ENCODE measurements at places on chromosomes 11 and 22.

DNA sequence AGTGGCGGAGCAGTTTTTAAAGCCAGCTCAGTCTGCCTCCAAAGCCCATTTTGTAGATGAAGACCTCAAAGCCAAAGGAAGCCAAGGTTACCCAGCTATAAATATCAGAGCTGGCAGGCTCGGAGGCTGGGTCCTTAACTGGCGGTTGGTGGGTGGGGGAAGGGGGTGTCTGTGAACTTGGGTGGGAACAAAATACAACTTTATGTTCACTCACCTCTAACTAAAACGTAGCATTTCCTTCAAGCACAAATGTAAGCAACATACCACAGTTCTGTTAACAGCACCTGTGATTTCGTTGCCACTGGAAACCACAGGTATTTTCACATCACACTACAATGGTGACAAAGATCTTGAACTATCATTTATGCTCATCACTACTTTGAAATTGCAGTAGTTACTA is 99.7 kb upstream of the SYT13 start:
- no peak for ATAC-seq

- no peak for ATAC-seq
Observed at GRCh38 chr11:105881027-105881426, 141.0 kb downstream of the MSANTD4 start.

DNA sequence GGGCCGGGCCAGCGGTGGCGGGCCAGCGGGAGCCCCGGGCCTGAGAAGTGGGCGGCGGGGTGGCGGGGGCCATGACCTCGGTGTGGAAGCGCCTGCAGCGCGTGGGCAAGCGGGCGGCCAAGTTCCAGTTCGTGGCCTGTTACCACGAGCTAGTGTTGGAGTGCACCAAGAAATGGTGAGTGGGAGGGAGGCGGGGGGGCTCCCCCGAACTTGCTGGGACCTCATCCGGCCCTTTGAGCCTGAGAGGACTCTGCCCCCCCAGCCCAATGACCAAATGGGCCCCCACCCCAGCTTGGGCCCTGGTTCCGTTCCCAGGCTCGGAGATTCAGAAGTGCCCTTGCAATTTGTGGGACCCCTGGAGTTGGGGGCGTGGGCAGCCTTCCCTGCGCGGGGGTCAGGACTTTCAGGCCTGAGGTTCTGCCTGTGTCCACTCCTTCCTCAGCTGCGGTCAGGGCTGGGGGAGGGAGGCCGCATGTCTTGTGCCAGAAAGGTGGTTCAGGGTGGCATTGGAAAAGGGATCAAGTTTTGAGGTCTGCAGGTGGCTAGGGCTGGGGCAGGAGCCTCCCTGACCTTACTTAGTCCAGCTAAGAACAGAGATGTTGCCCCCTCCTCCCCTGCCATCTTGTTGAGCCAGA is 496 bp downstream of the EHBP1L1 start:
- ATAC-seq: no peak

- no peak for ATAC-seq
Observed at GRCh38 chr11:65341856-65342255, 8.2 kb downstream of the DPF2 start.

DNA sequence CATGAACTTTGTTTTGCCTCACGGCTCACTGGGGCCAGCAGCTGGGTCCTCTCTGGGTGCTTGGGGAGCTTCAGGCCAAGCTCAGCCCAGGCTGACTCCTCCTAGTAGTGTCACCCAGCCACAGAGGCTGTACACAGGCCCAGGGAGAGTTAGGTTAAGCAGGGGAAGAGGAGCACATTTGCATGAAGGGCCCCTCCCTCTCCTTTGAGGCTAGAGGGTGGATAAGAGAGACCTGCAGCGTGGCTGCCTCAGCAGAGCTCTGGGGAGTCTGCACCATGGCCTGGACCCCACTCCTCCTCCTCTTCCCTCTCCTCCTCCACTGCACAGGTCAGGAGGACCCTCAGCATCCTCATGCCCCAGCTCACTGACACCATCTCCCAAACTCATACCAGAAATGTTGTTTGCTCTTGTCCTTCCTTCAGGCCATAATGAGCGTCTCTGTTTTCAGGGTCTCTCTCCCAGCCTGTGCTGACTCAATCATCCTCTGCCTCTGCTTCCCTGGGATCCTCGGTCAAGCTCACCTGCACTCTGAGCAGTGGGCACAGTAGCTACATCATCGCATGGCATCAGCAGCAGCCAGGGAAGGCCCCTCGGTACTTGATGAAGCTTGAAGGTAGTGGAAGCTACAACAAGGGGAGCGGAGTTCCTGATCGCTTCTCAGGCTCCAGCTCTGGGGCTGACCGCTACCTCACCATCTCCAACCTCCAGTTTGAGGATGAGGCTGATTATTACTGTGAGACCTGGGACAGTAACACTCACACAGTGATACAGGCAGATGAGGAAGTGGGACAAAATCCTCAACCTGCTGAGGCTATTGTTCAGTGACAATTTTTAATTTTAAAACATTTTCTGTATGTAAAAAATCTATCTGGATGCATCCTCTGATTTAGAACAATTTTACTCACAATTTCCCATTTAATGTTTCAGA is 82.4 kb upstream of the VPREB1 start:
- peak; percentile 65 for ATAC-seq

- ATAC-seq: no peak
Observed at GRCh38 chr11:13009476-13009920, 382 bp downstream of the RASSF10 start.

DNA sequence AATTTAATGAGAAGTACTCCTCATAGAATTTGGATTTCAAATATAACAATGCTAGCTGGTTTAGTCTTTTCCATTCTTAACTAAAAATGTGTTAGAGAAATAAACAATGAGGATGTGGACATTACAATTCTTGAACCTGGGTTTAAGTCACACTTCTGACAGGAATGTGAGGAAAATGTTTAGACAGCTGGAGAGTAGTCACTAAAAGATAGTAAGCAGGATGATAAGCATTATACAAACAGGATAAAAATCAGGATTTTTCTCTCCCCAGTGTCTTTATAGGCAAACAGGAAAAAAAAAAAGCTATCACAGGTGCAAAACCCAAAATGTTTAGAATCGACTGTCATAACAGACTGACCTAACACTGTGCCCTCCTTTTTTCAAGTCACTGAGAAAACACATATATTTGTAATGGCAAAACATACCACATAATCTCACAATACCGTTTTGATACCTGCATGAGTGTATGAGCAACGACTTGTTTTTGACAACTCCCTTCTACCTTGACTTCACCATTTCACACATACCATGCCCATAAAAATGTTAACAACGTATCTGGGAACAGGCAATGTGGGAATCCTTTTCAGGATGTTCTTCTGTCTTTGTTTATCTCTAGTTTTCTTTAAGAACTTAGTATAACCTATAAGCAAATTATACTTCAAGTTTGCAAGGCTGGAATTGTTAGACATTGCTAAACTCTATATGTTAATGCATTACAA is 242.0 kb downstream of the SBF2 start:
- ATAC-seq: no peak

- peak; percentile 54 for ATAC-seq
Observed at GRCh38 chr11:1445741-1446445, 40.7 kb downstream of the MOB2 start.

GRCh38 chr11:20453657-20454316 is 66.3 kb downstream of the PRMT3 start:
- ATAC-seq: no peak

DNA sequence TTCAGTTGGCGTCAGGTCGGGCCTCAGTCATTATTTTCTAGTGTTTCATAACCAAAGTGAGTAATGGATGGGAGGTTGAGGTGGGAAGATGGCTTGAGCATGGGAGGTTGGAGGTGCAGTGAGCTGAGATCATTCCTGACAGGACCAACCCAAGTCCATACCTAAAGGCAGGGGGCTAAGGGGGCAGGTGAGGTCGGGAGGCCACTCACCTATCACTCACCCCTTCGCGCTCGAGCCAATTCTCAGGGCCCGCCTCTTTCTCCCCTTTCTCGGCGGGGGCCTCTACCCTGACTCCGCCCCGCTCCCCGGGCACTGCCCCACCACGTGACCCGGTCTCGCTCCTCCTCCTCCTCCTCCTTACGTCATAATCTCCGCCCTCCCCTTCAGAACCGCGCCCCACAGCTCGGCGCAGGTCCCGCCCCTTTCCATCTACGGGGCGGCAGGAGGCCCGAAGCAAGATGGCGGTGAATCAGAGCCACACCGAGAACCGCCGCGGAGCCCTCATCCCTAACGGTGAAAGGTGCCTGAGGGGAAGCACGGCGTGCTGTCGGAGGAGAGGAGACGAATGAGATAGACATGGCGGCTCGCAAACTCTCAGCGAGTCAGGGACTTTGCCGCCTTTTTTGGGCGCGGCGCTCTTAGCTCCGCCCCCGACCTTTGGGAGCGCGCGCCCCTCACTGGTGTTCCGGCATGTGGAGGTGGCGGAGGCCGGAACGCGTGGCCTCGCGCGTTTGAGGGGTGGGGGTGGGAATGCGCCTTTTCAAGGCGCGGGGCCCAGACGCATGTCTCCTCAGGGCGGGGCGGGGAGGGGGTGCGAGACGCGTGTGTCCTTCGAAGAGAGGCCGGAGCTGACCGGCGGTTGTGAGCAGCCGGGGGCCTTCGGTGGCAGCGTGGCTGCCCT is at the start of gene WBP2NL:
TSS of gene WBP2NL (plus strand) at position 428 of the 901 bp plus-strand sequence. CDS start at position 459, 31 bp downstream.
- peak; percentile 95 for ATAC-seq

GRCh38 chr22:48227341-48228018 is 1465.0 kb downstream of the TBC1D22A start:
- ATAC-seq: no peak

DNA sequence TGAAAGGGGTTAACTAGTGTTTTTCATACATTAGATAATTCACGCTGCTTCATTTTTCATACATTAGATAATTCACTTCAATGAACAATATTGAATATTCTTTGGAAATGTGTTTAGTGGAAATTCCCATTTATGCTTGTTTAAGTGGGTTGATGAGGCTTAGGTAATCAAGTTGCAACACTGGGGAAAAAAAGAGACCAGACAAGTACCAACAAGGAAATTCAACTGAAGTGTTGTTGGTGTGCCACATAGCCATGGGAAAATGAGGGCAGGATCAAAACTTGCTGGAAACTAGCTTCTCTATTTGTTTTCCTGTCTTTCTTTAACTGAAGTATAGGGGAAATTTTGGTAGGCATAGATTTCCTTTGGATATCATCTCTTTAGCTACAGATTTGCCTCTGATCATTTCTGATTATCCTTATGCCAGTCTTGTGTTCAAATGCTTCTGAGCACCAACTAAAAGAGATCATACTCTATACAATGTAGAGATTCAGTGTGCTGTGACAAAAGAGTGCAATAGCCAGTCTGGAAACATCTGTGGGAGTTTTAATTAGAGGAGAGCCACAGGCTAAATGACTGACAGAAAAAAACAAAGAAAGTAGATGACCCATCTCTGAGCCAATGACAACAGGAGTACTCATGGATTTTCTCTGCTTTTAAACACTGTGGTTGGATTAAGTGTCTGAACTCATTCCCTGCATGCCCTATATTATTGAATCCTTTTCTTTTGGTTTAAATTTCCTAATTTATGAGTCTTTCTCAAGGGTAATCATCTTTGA is 67.6 kb upstream of the CTSC start:
- ATAC-seq: peak; percentile 66

GRCh38 chr11:123328281-123328867 is 101.7 kb upstream of the GRAMD1B start:
- ATAC-seq: no peak

DNA sequence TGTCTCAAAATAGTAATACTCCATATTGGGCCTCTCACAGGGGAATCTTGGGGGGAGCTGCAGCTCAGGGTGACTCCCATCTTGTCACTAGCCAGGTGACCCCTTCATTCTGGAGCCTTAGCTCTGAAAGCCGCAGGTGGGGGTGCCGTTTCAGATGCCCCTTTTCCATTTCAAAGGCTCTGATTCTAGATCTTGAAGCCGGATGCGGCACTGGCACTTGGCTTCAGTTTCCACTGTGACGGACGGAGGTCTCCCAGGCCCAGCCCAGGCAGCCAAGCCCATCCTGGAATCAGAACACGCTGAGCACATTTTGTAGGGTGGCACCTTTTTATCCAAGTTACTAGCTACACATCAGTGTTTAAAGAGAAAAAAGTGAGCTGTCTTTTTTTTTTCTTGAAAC is 6.4 kb downstream of the BIK start:
- ATAC-seq: no peak

GRCh38 chr11:93330446-93330984 is at the start of gene DEUP1:
TSS of gene DEUP1 (plus strand) at chr11:93330742. CDS start at chr11:93332260, 1,518 bp downstream.
- ATAC-seq: peak; percentile 44

- no peak for ATAC-seq
Observed at GRCh38 chr11:123920943-123921342, 18.5 kb upstream of the OR4D5 start.

DNA sequence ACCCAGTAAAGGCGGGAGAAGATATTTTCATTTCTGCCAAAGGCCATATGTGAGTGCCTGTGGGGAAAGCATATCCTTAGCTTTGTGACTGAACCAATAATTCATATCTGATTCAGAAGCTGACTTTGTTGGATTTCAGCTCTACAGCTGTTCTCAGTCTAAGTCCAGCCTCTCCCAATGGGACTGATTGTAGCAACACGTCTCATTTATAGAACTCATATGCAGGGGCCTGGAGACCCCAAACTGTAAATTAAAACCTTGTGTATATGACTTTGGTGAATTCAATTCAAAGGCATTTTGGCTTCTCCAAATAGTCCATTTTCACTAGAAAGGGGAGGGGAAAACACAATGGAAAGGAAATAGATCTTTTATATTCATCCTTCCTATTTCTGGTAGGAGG is 250.4 kb upstream of the SORL1-AS1 start:
- no peak for ATAC-seq

- ATAC-seq: peak; percentile 70
Observed at GRCh38 chr11:859394-860131, 16.9 kb downstream of the TSPAN4 start.

DNA sequence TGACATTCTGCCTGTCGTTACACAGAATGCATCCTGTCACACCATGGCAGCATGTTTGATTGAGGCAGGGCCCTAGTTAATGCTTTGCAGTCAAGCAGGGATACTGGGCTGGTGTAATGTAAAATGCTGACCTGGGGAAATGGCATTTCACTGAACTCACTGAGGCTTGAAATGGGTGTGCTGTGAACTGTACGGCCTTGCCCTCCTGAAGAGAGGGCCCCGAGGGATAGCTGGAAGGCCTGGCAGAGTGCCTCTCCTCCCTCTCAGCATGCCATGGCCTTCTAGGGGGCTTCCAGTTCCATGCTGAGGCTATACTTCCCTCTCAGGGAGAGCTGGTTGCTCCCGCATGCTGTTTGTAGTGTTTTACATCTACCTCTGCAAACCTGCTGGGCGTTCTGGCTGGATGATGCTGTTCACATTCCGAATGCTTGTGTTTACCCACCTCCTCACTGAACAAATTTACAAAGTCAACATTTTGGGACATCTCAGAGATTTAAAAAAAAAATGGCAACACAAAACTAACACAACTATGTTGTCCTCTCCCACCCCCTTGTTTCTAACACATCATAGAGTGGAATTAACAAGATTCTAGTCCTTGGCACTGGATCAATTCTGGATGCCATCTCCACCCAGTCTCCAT is 416.7 kb upstream of the CADM1 start:
- no peak for ATAC-seq

DNA sequence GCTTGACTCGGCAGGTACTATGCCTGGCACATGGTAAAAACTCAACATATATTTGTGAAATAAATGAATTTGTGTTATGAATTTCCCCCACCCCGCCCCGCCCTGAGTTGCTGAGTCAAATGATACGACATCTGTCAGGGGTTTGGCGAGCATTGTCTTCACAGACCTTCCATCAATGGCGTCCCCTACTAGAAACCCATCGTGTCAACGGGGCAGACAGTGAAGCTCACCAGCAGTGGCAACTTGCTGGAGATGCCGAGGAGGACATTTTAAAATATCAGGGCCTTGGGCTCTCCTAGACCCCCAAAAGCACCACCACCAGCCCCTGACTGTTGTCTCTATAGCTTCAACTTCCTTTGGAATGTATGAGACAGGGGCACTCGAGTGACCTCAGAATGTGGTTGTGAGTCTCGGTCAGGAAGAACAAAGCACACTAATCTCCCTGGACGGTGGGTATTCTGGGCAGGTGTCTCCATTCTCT is 761 bp upstream of the NXF1 start:
- peak; percentile 3 for ATAC-seq

All from esophagus mucosa (tissue), 1 donor.